ENCODE measurements at places on chromosomes 3 and 15. TPM values are rescaled to one million over a fixed set of nuclear protein-coding genes. Genes with fewer than 3 reads are reported as not detected.

Gene C15orf61
- 5.5 TPM for total RNA-seq

Gene FAM107A
- total RNA-seq: under 0.01 TPM

Gene CYP1A2
- total RNA-seq: not detected

Gene PLSCR5
- total RNA-seq: not detected

Gene HTR3E
- not detected for total RNA-seq

Gene RARB
- 15.5 TPM for total RNA-seq

Gene SLC7A14
- total RNA-seq: 7.4 TPM

Gene BLM
- 0.33 TPM for total RNA-seq

Gene EXD1
- total RNA-seq: not detected

Gene GOLGA8N
- total RNA-seq: 5.2 TPM

Gene SH2D7
- under 0.01 TPM for total RNA-seq

Gene PDCD10
- total RNA-seq: 65.0 TPM

Gene MKRN3
- total RNA-seq: 3.0 TPM

All from smooth muscle cell of trachea (primary cell).